ENCODE measurements at places on chromosomes 2 and 18.

- no peak for DNase-seq
Measured at GRCh38 chr18:2451556-2451955, 119.7 kb downstream of the METTL4 start.

GRCh38 chr2:217076657-217077232 is 216.9 kb upstream of the TNP1 start:
- no peak for DNase-seq

DNA sequence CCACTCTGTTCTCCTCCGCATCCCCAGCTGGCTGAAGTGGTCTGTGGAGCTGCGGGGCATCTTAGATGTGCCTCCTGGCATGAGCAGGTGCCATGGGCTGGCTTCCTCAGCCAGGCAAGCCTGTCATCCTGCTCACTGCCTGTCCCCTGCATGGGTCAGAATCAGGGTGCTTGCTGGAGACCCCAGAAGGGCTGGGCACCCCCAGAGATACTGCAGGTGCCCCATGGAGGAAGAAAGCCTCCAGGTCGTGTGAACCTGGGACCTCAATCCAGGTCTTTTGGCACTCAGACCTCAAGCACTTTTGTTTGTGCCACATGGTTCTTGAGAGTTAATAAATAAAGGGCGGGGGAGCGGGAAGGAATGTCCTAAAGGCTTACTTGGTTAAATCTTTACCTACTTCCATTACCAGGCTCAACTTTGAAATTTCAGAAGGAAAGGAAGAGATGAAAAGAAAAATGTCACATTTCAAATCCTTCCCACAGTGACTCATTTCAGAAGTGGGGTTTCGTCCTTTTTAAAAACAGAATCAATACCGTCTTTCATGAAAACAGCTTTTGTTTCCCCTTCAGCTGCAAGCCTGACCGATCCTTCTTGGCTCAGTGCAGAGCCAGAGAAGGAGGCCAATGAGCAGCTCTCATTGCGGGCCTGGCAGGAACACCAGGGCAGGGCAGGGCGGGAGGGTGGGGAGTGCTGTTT is 69.9 kb downstream of the RHOB start:
- DNase-seq = no peak

GRCh38 chr2:140865837-140866236 is 1265.0 kb downstream of the LRP1B start:
- no peak for DNase-seq

- DNase-seq = no peak
Measured at GRCh38 chr2:173235947-173236803, 118.5 kb upstream of the CDCA7 start.

- no peak for DNase-seq
Measured at GRCh38 chr2:164711766-164712138, 90.5 kb upstream of the GRB14 start.

DNA sequence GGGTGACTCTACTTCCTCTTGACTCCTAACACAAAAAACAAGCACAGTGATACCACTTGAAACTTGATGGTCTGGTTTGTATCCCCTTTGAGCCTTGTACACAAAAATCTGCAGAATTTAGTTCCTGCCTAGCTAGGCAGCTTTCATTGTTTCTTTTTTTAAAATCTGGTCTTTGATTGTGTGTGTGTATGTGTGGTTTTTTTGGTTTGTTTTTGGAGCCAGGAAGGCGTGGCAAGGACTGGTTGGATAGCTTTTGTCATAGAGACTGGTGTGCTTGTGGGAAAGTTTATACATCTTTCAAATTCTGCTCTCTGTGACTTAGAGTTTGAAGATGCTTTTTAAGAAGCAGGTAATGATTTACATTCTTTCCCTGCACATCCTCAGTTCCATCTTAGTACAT is 127.4 kb downstream of the TANC1 start:
- DNase-seq = no peak

GRCh38 chr2:10135296-10136089 is 13.0 kb downstream of the RRM2 start:
- DNase-seq = no peak

DNA sequence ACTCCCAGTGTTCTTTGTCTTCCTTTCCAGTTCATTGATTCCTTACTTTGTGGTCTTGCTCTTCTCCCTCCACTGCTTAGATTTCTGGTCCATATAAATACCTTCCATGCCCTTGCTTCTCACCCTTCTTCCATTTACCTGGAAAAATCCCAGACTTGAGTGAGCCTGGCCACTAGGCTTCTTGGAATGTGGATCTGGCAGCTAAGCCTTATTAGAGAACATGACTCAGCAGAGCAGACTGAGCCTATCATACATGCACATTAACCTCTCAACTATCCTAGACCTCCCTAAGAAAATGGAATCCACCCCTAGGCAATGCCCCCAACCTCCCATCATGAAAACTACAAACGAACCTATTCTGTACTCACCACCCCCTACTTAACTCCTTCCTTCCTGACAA is 127.7 kb downstream of the RHBDD1 start:
- no peak for DNase-seq

GRCh38 chr18:34796035-34796657 is 86.0 kb downstream of the DTNA start:
- DNase-seq = no peak

- DNase-seq = no peak
Measured at GRCh38 chr2:125560855-125561254, 1095.1 kb upstream of the GYPC start.

DNA sequence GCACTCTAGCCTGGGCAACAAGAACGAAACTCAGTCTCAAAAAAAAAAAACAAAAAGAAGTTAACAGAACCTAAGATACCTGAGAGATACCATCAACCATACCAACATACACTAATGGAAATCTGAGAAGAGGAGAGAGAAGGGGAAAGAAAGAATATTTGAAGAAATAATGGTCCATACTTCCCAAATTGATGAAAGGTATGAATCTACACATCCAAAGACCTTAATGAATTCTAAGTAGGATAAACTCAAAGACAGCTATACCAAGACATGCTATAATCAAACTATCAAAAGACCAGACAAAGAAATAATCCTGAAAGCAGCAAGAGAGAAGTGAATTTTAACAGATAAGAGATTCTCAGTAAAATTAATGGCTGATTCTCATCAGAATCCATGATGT is 109.6 kb downstream of the TRABD2A start:
- no peak for DNase-seq

DNA sequence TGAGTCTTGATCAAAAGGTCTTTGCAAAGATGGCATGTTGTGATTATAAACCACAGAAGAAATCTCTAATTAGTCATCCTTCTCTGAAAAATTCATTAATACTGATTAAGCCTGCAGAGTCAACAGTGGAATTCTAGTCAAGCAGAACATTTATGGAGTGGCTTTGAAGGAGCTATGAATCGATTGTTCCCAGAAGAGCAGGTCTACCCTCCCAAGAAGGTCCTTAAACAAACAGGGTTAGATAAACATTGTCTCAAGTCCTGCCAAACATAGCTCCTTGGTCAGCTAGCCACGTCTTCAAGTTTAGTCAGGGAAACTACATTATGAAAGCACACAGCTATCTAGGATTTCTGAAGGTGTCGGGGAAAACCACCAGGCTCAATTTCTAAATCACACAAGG is 88.9 kb downstream of the ITGA4 start:
- no peak for DNase-seq

- no peak for DNase-seq
Measured at GRCh38 chr2:236273126-236273525, 8.9 kb upstream of the ASB18 start.

GRCh38 chr2:178420463-178420999 is 30.4 kb downstream of the PRKRA start:
- no peak for DNase-seq

GRCh38 chr2:180677930-180678624 is 302.3 kb upstream of the UBE2E3 start:
- DNase-seq = no peak

GRCh38 chr2:86107031-86107430 is 996 bp downstream of the PTCD3 start:
- DNase-seq = peak; percentile 11

DNA sequence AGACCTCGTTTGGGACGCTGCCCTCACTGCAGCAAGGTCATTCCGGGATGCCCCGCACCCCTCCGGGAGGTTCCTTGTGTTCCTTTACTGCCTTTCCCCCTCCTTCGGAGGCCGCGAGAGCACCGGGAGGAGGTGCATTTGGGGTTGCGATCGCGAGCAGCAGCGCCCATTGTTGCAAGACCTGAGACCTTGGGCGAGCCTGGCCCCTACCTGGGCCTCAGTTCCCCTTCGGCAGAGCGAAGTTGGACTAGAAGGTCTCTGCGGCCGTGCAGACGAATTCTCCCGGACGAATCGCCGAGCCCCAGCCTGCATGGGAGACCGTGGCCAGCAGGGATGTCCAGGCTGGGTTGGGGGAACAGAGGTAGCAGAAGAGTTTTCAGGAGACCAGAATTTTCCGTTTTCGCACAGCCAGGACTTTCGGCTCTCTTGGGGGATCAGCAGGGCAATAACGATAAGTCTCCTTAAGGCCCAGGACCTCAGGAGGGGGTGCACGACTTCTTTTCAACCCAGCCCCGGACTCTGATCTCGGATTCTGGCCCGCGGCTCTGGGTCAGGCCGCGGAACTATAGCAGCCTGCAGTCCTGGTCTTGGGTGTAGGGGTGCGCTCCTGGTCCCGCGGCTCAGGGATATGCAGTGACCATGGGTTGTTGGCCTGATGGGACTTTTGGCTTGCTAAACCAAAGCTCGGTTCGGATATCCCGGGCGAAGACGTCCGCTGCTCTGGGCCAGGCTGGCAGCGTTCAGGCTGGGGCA is 2.8 kb downstream of the GDF7 start:
- DNase-seq = no peak

DNA sequence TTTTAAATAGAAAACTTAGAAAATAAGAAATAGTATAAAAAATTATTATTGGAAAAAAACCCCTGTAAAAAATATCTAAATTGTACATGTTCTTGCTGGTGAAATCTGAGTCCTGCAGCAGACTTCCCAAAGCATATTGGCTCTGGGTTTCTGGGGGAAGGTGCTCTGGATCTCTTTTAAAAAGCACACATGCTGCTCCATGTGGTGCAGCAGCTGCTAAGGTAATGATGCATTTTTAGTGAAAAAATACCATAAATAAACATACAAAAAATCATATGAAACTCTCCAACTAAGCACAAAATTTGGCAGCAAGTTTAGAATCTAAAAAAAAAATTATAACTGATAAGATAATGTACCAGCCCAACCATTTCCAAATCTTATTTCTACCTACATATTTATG is 216.5 kb downstream of the GPD2 start:
- no peak for DNase-seq

GRCh38 chr2:98476192-98476868 is 31.7 kb downstream of the INPP4A start:
- DNase-seq = peak; percentile 82

GRCh38 chr18:58745914-58746313 is 74.6 kb downstream of the MALT1 start:
- no peak for DNase-seq

GRCh38 chr2:15808204-15808910 is 132.0 kb upstream of the MYCN start:
- no peak for DNase-seq

GRCh38 chr2:101821828-101822458 is 124.4 kb downstream of the MAP4K4 start:
- no peak for DNase-seq

DNA sequence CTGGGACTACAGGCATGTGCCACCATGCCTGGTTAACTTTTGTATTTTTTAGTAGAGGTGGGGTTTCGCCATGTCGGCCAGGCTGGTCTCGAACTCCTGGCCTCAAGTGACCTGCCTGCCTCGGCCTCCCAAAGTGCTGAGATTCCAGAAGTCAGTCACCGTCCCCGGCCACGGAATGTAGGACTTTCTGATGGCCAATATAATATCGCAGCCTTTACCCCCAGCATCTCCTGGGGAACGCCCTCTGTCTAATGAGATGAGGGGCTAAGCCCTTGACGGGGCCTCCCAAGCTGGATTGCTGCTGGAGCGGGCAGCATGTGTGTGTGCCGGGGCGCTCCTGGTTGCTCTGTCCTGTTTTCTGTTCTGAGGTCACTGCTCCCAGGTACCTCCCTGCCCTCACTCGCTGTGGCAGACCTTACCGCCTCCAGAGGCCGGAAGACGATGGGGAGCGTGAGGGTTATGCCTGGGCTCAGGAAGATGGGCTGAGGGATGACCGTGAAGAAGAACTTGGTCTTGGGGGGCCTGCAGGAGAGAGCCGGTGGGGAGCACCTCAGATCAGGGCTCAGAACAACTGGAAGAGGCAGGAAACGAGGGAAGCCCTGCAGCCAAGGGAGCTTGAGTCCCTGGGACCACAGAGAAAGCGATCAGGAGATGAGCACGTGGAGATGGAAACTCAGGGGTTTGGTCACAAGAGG is 9.1 kb downstream of the CFAP65 start:
- DNase-seq = no peak

- DNase-seq = no peak
Measured at GRCh38 chr18:61736133-61736532, 156.7 kb downstream of the RNF152 start.

GRCh38 chr2:122422384-122422991 is 667.0 kb downstream of the TSN start:
- DNase-seq = no peak

GRCh38 chr2:171346723-171347557 is 86.8 kb downstream of the METTL8 start:
- peak; percentile 28 for DNase-seq

GRCh38 chr2:235996419-235996818 is 171.8 kb downstream of the GBX2 start:
- no peak for DNase-seq

- DNase-seq = no peak
Measured at GRCh38 chr18:24827501-24827900, 367.1 kb downstream of the HRH4 start.

- DNase-seq = no peak
Measured at GRCh38 chr2:159936471-159936870, 125.9 kb downstream of the PLA2R1 start.

DNA sequence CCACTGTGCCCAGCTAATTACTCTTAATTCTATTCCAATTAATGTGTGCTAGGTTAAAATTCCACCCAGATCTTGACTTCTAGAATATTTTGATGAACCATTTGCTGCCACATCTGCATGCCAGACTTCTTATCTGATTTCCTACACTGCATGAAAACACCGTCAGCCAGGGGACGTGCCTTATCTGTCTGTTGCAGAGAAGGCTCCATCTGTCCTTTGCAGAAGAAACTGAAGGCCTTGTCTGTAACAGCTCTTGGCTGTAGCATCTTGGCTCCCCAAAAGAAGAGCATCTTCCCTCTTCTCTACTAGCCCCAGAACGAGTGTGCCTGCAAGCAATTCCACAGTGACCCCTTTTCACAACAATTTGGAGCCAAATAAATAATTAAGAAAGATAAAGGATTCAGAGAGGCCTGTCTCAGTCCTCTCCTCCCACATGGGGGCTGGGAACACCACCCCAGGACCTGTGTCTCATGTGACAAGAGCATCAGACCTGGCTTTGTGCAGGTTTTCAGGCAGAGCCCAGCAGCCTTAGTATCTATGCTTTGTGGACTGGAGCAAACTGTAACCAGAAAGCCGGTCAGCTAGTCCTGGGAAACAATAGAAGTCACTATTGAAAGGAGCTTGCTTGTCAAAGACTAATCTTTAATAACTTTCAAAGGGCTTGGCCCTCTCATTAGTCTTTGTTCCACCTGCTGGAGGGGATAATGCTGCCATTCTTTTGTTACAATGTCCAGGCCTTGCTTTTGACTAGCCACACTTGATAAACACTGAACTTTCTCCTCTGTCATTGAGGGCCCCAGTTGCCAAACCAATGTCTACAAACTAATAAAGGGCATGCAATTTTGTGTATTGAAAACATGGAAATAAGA is 84.0 kb upstream of the NEUROD1 start:
- DNase-seq = no peak

- no peak for DNase-seq
Measured at GRCh38 chr18:419541-420175, 80.8 kb downstream of the COLEC12 start.

- DNase-seq = no peak
Measured at GRCh38 chr2:98882368-98882767, 53.7 kb downstream of the CRACDL start.
